ENCODE measurements at places on chromosomes 2 and 18.

GRCh38 chr18:77911971-77912605, 662.4 kb downstream of the GALR1 start:
- DNase-seq, result no peak

- DNase-seq, result peak; percentile 18
Observed at GRCh38 chr2:128531856-128532255, 213.2 kb upstream of the HS6ST1 start.

GRCh38 chr2:163625632-163626031, 110.2 kb downstream of the FIGN start:
- no peak for DNase-seq

GRCh38 chr2:240591226-240591625, 4.7 kb downstream of the CAPN10 start:
- no peak for DNase-seq

DNA sequence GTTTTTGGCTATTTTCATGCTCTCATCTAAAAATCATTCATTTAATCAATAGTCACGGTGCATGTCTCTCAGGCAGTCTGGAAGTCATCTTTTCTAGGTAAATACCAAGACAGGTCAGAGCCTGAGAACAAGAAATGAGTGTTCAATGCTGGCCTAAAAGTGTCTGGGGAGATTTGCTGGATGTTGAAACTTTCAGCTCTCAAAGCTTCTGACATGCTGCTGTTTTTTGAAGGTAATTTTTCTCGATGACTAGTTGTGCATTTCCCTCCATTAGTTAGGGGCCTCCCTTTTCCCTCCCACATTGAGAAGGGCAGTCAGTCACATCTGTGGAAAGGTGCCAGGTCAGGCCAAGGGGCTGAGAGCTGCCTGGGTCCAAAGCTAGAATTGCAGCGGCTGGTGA, 115.6 kb downstream of the LPIN1 start:
- no peak for DNase-seq

GRCh38 chr18:32277549-32277948, 87.7 kb downstream of the MEP1B start:
- no peak for DNase-seq

DNA sequence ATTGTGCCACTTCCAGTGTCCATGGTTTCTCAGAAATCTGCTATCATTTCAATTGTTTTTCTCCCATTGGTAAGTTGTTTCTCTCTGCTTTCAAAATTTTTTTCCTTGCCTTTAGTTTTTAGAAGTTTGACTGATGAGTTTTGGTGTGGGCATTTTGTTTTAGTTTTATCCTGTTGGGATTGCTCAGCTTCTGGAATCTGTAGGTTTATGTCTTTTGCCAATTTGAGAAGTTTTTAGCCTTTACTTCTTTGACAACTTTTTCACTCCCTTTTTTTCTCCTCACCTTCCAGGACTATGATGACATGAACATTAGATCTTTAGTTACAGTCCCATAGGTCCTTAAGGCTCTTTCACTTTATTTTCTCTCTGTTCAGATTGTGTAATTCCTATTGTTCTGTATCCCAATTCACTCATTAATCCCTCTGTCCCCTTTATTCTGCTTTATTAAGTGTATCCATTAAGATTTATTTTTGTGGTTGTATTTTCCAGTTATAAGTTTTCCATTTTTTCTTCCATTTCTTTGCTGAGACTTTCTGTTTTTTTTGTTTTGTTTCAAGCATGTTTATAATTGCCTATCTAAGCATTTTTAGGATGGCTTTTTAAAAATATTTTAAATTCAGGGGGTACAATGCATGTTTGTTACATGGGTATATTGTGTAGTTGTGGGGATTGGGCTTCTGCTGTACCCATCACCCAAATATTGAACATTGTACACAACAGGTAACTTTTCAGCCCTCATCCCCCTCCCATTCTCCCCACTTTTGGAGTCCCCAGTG, 17.9 kb downstream of the MFSD6 start:
- no peak for DNase-seq

DNA sequence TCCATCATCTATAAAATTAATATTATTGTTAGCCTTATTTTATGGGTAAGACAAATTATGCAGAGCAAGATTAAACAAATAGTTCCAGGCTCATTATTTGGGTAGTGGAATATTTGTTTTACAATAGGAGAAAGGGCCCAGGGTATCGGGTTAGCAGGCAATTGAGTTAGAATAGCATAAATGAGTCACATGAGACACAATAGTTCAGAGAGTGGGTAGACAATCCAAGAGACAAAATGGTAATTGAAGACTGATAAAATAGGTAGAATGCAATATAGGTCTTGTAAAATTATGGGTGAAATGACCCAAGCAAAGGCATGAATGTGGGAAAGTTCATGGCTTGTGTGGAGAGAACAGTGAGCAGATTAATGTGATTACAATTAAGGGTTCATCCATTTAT, 790.9 kb upstream of the GCFC2 start:
- no peak for DNase-seq

DNA sequence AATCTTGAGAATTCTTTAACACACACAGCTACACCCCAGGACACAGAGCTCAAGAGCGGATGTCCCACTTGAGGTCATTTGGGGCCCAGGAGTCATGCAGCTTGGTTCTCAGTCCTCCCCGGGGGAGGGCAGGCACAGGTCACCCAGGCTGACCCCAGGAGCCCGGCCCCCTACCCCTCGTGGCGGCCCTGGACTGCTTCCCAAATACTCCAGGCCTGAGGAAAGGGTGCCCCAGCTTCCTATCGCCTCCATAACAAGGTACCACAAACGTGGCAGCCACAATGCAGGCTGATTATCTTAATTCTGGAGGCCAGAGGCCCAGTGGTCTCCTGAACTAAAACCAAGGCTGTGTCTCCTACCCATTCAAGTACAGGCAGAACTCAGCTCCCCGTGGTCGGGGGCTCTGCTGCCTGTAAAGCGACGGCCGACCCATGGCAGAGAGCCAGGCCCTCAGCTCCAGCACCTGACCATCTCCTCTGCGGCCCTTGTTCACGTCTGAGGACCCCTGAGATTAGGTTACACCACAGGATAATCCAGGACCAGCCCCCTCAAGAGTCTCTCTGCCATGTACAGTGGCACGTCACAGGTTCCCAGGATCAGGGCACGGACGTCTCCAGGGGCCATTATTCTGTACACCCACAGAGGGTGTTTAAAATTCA, 10.5 kb downstream of the SLC66A2 start:
- no peak for DNase-seq

DNA sequence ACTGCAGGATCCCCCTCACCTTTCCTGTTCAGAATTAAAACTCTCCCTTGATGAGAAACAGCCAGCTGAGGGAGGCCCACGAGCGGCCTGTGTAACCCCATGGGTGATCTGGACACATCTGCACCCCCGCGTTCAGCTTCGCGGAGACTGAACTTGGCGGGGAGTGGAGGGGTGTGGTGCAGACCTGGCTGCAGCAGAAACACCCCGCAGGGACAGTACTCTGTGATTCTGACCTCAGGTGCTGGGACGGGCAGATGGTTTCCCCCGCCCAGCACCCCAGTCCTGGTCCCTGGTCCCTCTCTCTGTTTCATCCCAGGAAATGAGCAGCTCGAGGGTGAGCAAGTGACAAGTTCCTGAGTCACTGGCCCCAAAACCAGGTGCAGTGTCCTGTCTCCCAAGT, 41.2 kb downstream of the GBX2 start:
- no peak for DNase-seq

DNA sequence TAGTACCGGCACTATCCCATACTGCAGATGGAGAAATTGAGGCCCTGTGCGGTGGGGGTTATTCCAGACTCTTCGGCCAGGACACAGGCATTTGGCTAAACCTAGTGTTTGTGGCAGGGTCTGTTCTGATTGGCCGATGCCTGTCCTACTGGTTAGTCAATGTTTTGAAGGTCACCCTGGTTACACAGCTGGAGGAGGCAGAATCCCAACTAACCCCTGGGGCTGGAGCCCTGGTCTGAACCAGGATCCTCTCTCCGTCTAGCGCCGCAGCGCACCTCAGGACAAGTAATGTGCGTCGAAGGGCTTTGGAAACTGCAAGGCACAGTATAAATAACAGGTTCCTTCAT, 19.4 kb downstream of the TEX44 start:
- no peak for DNase-seq

DNA sequence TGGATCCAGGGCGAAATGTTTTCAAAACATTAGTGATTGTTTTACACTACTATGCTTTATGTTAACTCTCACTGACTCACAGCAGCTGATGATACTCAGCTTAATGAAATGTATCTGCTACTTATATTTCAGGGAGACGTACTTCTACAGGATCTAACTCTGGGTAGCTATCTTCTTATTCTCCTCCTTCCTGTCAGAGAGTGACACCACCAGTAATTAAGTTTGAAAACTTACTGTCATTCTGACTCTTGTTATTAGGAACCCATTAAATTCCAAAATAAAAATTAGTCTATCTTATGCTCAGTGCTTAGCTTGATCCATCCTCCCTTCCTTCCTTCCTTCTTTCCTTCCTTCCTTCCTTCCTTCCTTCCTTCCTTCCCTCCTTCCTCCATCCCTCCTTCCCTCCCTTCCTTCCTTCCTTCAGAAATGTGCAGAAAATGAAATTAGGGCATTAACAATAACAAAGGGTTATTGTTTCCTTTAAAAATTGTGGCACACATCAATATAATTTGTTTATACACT, 441.1 kb downstream of the MEIS1 start:
- DNase-seq, result no peak

GRCh38 chr2:8333177-8333831, 348.6 kb upstream of the ID2 start:
- no peak for DNase-seq

DNA sequence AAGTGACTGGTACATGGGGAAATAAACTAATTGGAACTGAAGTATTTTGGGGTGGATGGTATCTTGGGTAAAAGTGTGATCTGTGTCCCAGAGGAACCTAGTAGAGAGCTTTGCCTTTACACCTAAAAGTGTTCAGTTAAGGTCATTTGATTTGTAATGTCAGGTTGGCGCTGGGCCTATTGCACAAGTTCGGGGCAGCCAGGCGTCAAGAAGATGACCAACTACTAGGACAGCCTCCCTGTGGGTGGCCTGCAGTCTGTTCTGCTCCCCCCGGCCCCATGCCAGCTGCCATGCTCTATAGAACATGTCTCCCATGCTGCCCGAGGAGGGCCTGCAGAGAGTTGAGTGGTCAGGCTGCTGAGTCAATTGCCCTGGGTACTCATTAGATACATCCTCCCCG, 10.1 kb downstream of the RRM2 start:
- no peak for DNase-seq

GRCh38 chr2:10448576-10449485, 704 bp upstream of the ODC1 start:
- DNase-seq, result peak; percentile 77

DNA sequence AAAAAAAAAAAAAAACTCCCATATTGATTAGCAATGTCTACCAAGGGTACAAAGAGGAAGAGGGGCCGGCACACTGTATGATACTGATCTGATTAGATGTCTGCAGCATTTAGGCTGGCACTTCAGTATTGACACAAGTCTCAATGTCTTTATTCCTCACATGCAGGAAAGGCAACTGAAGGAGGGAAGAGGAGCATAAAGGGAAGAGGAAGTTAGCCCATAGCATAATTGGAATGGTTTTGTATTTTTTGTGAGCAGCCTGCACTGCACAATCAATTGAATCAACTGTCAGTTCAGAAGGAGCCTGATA, 79.0 kb downstream of the DNER start:
- DNase-seq, result no peak

- DNase-seq, result no peak
Observed at GRCh38 chr18:12046046-12046750, 47.4 kb upstream of the ANKRD62 start.

- DNase-seq, result peak; percentile 43
Observed at GRCh38 chr2:105570757-105571156, 171.9 kb upstream of the FHL2 start.

DNA sequence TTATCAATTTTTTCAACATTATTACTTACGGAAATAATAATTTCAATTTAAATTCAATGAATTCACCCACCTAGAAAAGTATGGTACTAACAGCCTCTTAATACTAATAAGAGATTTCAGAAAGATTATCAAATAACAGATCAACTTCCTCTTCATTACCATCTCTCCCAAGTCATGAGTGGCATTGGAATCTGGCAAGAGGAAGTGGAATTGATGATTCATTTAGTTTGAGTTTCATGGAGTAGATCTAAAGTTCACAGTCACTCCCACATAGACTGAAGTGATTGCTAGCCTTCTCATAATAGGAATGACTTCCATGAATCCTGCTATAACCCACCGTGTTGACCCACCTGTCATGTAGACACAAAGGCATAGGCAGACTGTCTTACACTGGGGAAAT, 77.7 kb upstream of the WDR75 start:
- DNase-seq, result no peak

GRCh38 chr18:60215432-60215831, 157.1 kb downstream of the MC4R start:
- no peak for DNase-seq

GRCh38 chr2:27954221-27954673, 63.7 kb downstream of the BABAM2 start:
- peak; percentile 61 for DNase-seq

DNA sequence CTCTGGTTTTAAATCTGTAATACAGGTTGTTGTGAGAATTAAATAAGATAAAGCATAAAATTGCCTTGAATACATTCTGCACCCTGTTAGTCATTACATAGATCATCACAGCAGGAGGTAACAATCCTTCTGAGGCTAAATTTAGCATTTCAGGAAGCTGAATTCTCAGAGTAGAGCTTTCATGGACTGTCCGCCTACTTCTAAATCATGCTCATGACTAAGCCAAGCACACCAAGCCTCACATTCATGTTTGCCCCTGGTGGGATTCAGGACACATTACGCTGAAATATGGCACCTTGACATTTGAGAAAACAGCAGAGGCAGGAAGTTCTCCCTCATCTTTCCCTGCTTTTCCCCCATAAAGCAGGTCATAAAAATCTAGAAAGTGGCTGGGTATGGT, 16.6 kb upstream of the PIK3C3 start:
- DNase-seq, result no peak

DNA sequence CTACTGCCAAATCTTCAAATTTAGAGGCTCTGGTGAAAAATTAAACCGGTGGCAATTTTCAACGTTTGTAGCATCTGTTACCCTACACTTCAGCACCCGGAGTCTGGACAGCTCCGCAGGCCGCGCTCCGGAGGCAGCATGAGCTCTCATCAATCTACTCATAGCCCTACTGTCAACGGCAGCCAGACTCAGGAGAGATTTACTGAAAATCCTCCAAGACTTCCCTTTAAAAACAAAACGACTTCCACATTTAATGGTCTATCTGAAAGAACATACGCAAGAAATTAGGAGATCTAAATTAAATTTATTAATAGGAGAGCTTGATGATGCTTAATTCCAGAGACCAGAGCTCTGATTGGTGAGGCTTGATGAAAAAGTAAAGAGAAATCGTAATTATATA, 970 bp upstream of the ADCYAP1 start:
- no peak for DNase-seq

DNA sequence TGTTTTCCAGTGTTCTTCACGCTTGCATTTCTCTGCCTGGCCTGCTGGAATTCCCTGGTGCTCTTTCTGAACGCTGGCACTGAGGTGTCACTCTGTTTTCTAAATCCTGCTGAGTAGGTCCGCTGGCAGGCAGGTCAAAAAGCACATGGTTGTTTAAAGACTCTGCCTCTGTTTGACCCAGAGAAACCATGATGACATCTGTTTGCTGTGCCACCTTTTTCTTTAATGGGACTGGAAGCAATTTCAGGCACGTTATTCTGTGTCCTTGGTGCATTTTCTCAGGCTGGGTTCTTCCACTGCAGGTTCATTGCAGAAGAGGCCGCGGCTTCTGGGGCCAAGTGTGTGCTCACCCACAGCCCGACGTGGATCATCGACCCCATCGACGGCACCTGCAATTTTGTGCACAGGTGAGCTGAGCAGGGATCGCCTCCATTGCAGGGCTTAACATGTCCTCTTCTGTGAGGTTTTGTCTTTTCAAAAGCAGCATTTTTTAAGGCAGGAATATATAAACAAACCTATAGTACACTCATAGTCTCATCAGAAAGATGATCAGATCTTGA, 28.4 kb downstream of the IMPA2 start:
- DNase-seq, result no peak

All from cerebellar cortex (tissue), 1 donor.